ENCODE measurements at places on chromosomes 6 and 20. TPM values are rescaled to one million over a fixed set of nuclear protein-coding genes. Genes with fewer than 3 reads are reported as not detected.

The PYGB gene
- 176 TPM for total RNA-seq

The FOXP4 gene
- 33.2 TPM for total RNA-seq

The OOEP gene
- 0.35 TPM for total RNA-seq

- no peaks in the 10 kb centered on the region for H3K27me3 ChIP-seq
- H3K36me3 ChIP-seq = no peaks in the 10 kb centered on the region
- H3K27ac ChIP-seq = no peak overlapping the region
- no peaks in the 10 kb centered on the region for H3K4me1 ChIP-seq
- DNase-seq = no peak
Observed at GRCh38 chr6:8859501-8859900, 424.2 kb upstream of the SLC35B3 start.

GRCh38 chr6:169252505-169253189 lies 999 bp downstream of the THBS2 start:
- peaks cover 25% of the 10 kb centered on the region for H3K27me3 ChIP-seq
- H3K27ac ChIP-seq = no peak overlapping the region
- DNase-seq = peak; percentile 51
- peak overlapping the region; percentile 30 for H3K4me3 ChIP-seq

- no peaks in the 10 kb centered on the region for H3K27me3 ChIP-seq
- H3K4me3 ChIP-seq = no peak overlapping the region
- no peak overlapping the region for H3K27ac ChIP-seq
Observed at GRCh38 chr20:53395188-53395923, 198.3 kb downstream of the ZNF217 start.
